ENCODE measurements at places on chromosomes 13 and 19.

GRCh38 chr19:3324405-3324856, 42.0 kb upstream of the NFIC start:
- DNase-seq, result peak; percentile 79

- DNase-seq, result no peak
Observed at GRCh38 chr19:16598848-16599247, 26.6 kb upstream of the SLC35E1 start.

- peak; percentile 38 for DNase-seq
Observed at GRCh38 chr13:95471960-95472359, 80.6 kb upstream of the CLDN10 start.

DNA sequence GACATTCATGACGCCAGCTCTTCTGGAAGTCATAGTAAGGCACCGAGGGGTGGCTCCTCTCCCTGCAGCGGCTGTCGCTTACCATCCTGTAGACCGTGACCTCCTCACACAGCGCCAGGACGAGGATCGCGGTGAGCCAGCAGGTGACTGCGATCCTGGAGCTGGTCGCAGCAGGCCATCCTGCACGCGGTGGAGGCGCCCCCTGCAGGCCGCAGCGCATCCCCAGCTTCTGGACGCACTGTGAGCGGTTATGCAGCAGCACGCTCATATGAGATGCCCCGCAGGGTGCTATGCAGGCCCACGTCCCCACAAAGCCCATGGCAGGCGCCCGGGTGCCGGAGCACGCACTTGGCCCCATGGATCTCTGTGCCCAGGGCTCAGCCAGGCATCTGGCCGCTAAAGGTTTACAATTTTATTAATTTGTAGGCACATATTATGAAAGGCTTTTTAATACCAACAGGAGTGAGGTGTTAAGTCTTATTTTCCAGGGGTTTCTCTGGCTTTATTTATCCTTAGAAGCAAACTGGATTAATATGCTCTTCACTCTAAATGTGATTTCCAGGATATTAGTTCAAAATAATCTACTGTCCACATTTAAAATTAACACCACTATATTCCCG, 35.6 kb upstream of the PSPC1 start:
- DNase-seq, result no peak

- no peak for DNase-seq
Observed at GRCh38 chr19:29422047-29422446, 103.7 kb upstream of the VSTM2B start.

- no peak for DNase-seq
Observed at GRCh38 chr13:77031656-77032243, 4.8 kb upstream of the FBXL3 start.

DNA sequence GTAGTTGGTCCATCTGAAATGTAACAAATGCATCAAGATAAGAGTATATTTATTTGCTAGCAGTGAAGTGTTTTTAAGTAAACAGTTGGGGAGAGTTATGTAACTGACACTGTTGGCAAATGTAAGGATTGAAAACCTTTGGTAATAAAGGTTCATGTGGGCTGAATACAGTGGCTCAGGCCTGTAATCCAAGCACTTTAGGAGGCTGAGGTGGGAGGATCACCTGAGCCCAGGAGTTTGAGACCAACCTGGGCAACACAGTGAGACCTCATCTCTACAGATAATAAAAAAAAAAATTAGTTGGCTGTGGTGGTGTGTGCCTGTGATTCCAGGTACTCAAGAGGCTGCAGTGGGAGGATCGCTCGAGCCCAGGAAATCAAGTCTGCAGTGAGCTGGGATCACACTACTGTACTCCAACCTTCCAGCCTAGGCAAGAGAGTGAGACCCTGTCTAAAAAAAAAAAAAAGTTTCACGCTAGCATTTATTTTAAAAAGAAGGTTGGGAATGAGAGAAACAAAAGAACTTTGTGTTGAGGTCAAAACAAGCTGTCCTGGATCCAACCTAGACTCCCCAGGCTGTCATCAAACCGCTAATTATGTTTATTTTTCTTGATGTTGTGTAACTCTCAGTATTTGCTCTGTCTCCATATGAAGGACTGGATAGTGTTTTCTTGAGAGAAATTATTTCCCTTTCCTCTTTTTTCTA, 20.7 kb downstream of the SETDB2 start:
- no peak for DNase-seq

GRCh38 chr19:1847348-1847683, 967 bp downstream of the REXO1 start:
- DNase-seq, result no peak

DNA sequence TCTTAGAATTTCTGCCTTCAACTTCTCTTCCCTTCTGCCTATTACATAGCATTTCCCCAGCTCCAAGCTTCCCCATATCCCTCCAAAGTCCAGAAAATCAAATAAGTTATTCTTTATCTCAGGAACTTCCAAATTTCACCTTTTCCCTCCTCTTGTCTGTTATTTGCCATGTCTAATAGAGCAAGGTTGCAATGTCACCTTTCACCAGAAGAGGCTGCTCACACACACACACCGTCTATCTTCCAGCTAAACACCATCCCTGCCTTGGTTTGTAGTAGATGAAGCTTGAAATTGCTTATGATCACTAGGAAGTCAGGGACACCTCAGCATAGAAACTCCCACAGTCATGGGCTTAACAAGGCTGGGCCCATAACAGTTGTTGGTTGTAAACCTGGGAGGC, 48.4 kb downstream of the ZNRF4 start:
- no peak for DNase-seq

DNA sequence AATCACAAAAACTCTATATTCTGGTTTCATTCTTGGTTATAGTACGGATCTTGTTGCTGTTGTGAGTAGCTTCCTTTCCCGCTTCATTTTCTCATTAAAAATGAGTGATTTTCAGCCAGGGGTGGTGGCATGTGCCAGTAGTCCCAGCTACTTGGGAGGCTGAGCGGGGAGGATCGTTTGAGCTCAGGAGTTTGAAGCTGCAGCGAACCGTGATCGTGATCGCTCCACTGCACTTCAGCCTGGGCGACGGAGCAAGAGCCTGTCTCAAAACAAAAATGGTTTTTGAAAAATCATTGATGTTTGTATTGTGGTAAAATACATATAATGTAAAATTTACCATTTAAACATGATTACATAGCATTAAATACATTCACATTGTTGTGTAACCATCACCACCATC, 71.6 kb upstream of the TM9SF2 start:
- DNase-seq, result no peak

DNA sequence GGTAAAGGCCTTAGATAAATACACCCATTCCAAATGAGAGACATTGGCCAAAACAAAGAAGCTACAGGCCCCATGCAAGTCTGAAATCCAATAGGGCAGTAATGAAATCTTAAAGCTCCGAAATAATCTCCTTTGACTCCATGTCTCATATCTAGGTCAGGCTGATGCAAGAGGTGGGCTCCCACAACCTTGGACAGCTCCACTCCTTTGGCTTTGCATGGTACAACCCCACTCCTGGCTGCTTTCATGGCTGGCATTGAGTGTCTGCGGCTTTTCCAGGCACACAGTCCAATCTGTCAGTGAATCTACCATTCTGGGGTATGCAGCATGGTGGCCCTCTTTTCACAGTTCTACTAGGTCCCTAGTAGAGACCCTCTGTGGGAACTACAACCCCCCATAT, 762.5 kb downstream of the LIG4 start:
- DNase-seq, result no peak

DNA sequence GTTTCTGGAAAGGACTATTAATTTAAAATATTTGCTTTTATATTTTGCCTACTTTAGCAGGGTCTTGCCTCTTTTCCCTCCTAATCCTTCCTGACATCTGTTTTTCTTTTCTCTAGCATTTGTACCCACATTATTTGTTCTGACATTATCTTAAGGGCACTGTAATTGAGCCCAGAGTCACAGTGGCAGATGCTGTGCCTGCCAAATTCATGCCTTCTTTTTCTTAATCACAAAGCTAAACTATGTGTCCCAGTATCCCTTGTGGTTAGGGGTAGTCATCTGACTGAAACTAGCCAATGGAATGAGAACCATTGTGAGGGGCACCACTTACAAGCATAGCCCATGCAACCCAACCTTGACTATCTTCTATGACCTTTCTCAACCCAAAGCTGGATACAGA, 562.9 kb downstream of the MYO16 start:
- no peak for DNase-seq

- peak; percentile 74 for DNase-seq
Observed at GRCh38 chr19:49427855-49428546, 2.8 kb downstream of the GFY start.

All from GM13977 (cell line).